ENCODE measurements at places on chromosomes 7 and 10.
A peak's percentile ranks its signal among the peaks of the same experiment; 100 is the strongest.

GRCh38 chr7:117020591-117020973 is 67.3 kb downstream of the ST7 start:
- DNase-seq: peak; percentile 64

GRCh38 chr10:63887023-63887589 is 365.9 kb downstream of the REEP3 start:
- no peak for DNase-seq

- no peak for DNase-seq
These were observed 19.9 kb downstream of the CPA1 start for GRCh38 chr7:130400120-130400572.

GRCh38 chr10:76466836-76467503 is 1035.5 kb downstream of the LRMDA start:
- no peak for DNase-seq

DNA sequence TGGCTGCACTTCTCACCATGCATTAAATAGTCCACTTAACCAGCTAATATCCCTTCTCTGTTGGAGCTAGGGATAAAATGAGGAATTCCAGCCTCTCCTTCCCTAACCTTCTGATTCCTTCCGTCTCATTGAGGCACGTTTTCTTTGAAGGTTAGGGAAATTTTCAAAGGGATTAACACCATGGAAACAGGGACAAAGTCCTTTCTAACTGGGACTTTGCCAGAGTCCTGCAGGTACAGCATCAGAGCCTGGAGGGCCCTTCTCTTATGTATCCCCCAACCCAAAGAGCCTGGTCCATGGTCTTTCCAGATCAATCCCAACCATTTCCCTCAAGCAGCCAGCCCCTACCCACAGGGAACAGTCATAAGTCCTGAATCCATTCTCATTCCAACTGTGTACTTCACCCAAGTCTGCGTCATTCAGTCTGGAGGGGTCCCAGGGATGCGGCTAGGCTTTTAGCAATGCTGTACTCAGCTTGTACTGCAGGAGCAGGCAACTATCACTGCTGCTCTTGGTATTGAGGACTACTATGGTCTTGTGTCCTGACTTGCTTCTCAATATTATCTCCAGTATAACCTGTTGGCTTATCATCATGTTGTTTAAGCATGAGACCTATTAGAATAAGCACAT is 34.6 kb upstream of the CROT start:
- no peak for DNase-seq

- DNase-seq: no peak
These were observed 9.9 kb downstream of the TTYH3 start for GRCh38 chr7:2641406-2642393.

DNA sequence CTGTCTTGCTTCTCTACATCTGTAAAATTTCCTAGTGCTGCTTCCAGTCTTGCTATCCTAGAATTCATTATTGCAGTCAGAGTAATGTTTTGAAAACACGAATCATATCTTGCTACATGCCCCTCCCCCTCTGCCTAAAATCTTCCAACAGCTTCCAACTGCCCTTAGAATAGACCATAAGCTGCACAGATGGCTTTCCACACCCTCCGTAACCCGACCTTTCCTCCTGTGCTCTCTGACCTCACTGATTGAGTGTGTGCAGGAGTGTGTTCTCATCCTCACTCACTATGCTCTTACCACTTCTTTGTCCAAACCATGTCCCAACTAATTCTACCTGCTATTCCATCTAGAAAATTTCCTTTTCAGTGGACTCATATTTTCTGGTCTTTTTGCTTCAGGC is 121.2 kb upstream of the ANKRD1 start:
- no peak for DNase-seq

GRCh38 chr7:127404286-127405072 is 12.0 kb upstream of the ZNF800 start:
- no peak for DNase-seq

DNA sequence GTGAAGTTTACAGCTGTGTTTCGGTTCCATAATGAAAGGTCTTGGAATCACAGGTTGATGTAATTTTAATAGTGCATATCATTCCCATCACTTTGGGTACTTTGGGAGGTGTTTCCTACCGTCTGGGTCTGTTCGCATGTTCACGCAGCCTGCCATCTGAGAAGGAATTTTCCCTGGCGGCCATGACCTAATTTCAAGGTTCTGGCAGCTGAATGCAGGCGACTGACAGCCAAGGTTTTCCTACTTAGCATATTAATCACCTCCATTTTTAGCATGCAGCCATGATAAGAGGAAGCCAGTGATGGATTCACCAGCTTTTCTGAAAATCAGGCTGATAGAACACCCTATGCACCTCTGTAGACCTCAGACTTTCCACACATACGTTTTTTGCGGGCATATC is 319.1 kb upstream of the TMEM229A start:
- no peak for DNase-seq

DNA sequence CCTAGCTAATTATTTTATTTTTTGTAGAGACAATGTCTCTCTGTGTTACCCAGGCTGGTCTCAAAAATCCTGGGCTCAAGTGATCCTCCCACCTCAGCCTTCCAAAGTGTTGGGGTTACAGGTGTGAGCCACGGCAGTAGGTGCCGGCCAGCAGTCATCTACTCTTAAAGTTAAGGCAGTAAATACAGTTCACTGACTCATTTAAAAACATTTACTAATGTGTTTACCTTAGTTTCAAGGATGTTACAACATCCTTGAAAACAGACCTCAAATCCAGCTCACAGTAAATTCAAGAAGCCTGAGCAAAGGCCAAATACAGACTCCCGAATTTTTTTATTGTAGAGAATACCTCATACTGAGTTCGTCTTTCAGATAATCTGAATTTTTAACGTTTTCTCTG is 29.6 kb upstream of the ABCB4 start:
- DNase-seq: no peak

DNA sequence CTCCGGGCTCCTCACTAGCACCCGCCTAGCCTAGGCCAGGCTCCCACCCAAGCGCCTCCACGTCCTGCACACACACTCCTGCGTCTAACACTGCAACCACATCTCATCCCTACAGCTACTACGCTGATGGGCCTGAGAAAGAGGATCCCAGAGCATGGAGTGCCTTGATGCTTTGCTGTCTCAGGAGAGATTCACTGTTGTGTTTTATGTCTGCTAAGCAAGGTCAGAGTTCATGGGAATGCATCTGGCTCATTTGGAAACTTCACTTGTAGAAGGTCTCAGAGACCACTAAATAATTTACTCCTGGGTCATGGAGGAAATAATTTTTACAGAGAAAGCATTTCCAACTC is 88.7 kb downstream of the SLIT1 start:
- no peak for DNase-seq

GRCh38 chr7:6446838-6447580 is 745 bp downstream of the DAGLB start:
- DNase-seq: peak; percentile 31

DNA sequence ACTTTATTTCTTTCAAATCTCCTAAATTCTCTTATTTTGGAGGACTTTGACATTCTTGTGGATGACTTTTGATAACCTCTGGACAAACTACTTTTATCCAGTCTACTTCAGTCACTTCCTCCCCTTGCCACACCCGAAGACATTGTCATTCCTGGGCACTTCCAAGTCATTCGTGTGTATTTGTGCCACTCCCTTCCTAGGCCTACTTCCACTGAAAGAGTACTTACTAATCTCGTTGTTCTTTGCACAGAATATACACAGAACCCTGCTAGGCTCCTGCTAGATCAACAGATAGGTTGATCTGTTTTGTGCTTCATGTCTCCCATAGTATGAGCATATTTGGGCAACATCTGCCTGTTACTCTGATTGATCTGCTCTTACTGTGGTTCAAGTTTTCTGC is 355.4 kb downstream of the HGF start:
- no peak for DNase-seq

GRCh38 chr7:138963675-138964074 is 17.5 kb downstream of the KIAA1549 start:
- DNase-seq: no peak

- DNase-seq: no peak
These were observed 4.1 kb upstream of the NT5C2 start for GRCh38 chr10:103197174-103197573.

DNA sequence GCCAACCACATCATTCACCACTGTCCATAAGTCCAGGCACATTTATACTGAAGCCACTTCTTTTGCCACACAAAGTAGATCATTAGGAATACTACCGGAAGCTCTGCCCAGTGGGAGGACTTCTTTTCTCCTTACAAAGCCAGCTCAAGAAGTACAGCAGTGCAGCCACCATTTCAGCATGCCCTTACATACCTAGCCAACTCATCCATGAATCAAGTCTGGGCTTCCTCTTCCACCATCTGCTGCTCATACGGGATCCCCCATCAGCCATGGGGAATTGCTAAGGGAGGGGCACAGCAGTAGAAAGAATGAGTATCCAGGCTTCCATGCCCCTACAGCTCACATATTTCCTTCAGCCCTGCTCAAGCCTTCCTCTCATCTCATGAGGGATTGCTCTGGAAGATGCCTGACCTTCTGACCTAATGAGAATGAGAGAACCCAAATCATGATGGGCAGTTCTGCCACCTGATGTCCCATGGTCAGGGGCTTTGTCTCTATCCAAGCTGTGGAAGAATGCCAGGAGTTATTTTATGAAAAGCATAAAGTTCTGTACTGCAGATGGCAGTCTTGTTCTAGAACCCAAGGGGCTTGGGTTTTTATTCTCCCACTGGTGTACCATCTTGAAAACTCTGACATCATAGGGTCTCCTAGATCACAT is 39.5 kb downstream of the ACSM6 start:
- DNase-seq: no peak

DNA sequence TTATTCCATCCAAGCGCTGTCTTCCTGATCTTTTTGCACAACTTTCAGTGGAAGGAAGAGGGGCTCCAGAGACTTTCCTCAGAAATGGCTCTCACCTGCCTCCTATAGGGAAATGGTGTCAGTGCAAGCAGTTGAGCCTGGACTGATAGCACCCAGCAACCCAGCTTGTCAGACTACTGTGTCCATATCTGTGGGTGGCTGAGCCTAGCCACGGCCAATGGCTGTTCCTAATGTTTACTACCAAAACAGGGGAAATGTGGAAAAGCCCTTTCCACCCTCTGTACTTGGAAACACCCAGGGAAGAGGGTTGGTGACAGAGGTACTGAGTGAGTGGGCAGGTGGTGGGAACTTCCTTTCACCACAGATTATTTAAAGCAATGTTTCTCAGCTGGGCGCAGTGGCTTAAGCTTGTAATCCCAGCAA is 4.3 kb upstream of the YKT6 start:
- DNase-seq: peak; percentile 54

- DNase-seq: no peak
These were observed 14.6 kb upstream of the ZEB1 start for GRCh38 chr10:31304291-31304970.

DNA sequence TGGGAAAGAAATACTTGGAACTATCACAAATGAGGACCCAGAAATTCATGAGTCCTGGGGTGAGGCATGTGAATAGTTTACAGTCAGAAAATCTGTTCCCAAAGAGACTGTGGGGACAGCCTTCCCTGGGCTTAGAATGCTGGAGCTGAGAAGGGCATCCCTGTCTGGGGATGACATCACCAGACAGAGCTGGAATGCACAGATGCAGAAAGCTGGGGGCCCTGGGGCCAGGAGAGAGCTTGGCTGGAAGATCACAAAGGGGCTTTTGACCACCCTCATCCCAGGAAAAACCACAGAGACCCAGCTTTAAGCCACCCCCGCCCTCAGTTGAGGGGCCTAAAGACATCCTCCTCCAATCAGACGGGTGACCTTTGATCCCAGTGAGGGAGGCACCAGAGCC is 264.5 kb downstream of the PLXNA4 start:
- no peak for DNase-seq

DNA sequence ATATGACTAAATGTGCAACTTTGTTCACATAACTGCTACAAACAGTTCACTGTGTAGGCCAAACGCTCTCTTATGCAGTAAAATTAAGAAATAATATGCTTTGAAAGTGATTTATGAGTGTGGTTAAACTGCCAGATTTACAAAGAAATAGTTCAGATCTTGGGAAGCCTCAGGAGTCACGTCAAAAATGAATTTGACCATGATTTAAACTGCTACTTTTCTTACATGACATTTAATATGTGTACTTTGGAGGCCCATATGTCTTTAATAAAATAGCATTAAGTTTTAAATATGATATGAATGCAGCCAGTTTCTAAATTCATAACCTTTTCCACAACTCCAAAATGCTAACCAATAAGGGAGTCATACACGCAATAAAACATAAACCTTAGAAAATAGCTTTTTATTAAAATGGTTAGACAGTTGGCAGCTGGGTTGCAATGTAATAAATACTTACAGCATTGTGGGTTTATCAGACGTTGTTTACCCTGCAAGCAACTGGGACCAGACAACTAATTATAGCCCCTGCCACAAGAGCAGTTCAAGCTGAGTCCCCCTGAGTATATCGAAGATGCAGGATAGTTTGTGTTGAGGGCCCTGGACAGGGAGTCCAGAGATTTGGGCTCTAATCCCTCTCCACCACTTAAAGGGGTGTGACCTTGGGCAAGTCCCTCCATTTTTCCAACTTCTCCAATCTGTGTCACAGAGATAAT is 640.4 kb downstream of the LRMDA start:
- no peak for DNase-seq

DNA sequence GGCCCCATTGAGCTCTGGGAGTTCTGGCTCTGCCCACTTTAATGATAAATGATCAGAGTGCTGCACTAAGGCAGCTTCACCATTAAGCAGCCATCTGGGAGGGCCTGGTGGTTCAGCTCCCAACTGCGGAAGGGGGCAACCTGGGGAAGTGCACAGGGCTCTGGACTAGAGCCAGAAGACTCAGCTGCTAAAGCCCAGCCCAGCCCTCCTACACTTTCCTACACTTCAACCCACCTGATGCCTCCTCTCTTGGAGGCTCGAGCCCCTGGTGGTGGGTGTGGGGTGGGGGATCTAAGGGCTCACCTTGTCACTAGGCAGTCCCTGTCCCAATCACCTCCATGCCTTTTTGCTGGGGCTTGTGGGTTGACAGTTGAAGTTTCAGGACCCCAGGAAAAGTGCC is 60.6 kb upstream of the ANTXRL start:
- no peak for DNase-seq

- DNase-seq: no peak
These were observed 115.4 kb downstream of the ARID5B start for GRCh38 chr10:62016623-62017490.

GRCh38 chr10:110535958-110536891 is 31.3 kb upstream of the SMC3 start:
- peak; percentile 7 for DNase-seq

DNA sequence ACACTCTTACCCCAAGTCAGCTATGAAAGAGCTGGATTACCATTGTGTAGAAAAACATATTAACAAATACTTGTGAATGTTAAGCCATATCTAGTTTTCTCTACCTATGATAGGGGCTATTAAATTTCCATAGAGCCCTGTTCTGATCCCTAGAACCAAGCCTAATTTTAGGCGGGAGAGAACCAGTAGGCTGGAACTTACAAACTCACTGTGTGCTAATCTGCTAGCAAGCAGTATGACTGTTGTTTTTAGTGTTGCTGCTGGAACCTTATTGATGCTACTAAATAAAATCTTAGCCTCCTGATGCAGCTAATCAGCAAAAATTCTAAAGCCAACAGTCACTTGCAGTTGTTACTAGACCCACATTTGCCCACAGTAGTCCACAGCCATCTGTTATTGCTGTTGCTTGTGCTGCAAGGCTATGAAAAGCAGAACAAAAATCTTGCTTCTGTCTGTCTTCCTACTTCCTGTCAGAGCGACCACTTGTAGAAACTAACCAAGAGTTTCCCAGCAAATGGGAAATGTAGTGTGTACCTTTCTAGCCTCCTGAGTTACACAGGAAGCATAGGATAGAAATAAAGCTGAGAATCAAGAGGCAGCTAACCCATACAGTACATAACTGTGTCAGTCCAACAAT is 368.4 kb downstream of the ARL4A start:
- no peak for DNase-seq
